MCF 10A (cell line): ENCODE measurements at places on chromosomes 5 and 9. TPM values are rescaled to one million over a fixed set of nuclear protein-coding genes. Genes with fewer than 3 reads are reported as not detected.

Gene PCDHA4
- total RNA-seq: 0.16 and 0.49 TPM in 2 replicates

Gene SLC27A4
- total RNA-seq: 17.0 and 18.8 TPM in 2 replicates

Gene CD72
- 1.6 and 1.8 TPM in 2 replicates for total RNA-seq

Gene CCDC152
- not detected in 2 replicates for total RNA-seq

Gene C5orf58
- total RNA-seq: not detected in 2 replicates

Gene RGS14
- 7.8 and 12.6 TPM in 2 replicates for total RNA-seq
